Nucleus accumbens (tissue), 56 donors: ENCODE measurements at places on chromosomes 6 and 20.

GRCh38 chr6:7246401-7247178 is 66.4 kb downstream of the SSR1 start:
- no peak for DNase-seq

- no peak for DNase-seq
Measured at GRCh38 chr6:146111881-146112450, 83.1 kb downstream of the GRM1 start.

GRCh38 chr6:124517339-124517738 is 444.9 kb upstream of the RNF217 start:
- DNase-seq, result no peak

DNA sequence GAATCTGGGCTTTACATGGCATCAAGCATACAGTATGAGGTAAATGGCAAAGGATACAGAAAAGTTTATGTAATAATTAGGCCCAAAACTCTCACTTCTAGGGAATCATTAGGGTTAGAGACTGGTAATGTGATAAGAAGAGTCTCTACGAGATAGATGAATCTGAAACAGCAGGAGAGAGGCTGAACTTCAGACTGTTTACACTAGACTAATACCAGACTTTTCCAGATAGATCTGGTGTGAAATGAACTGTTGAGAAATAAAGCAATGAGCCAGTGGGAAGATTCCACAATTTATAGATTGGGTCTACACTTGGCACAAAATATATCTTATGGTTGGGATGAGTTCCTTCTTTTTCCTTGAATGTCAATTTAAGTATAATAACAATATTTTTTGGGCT is 134.3 kb downstream of the MAN1A1 start:
- no peak for DNase-seq

DNA sequence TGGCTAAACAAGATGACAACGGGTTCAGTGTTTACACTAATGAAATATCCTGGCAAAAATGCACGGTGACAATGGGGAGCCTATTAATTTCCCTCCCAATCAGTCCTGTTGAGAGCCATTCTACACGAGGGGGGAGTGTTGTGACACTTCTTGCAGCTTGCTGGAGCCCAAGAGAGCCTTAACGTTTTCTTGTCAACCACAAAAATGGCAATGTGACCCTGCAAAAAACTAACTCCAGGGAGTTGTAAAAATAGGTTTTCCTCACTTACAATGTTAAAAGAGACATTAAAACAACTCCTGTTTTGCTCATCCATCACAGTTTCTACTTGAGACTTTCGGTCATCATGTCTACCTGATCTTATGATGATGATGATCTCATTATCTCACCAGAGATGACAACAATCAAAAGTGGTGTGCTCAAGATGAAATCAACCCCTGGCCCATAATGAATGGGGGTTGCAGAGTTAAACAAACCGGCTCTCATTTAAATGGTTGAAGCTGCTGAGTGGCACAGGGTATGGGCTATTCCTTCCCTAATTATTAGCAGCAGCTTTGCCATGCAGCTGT is 57.9 kb downstream of the GJA10 start:
- DNase-seq, result no peak

GRCh38 chr6:116287689-116288282 is 8.1 kb upstream of the TSPYL1 start:
- no peak for DNase-seq

DNA sequence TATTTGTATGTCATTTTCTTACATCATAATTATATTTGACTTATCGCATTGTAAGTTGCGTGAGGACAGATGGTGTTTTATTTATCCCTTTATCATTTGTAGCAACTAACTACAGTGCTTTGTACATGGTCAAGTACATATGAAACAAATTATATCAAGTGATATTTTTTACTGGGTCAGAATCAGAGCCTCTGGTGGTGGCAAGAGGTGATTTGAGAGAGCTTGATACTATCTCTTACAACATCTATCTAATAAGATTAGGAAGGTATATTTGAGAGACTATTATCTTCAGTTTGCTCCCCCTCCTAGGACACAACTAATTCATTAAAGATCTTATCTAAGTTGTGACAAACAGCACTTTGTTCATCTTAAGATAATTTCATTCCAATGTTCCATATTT is 47.7 kb downstream of the BCKDHB start:
- no peak for DNase-seq

GRCh38 chr6:144202879-144203468 is 52.7 kb downstream of the STX11 start:
- no peak for DNase-seq

GRCh38 chr20:60570481-60571277 is 612.5 kb downstream of the CDH26 start:
- DNase-seq, result no peak

DNA sequence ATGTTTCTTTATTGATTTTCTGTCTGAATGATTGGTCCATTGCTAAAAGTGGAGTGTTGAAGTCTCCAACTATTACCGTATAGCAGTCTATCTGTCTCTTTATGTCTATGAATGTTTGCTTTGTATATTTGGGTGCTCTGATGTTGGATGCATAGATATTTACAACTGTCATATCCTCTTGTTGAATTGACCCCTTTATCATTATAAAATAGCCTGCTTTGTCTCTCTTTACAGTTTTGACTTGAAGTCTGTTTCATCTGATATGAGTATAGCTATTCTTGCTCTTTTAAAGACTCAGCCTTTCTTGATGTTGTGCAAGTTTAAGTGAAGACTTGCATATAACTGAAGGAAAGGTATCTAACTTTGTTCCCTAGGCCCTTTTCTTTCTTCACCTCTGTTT is 173.8 kb upstream of the RAB32 start:
- DNase-seq, result no peak

DNA sequence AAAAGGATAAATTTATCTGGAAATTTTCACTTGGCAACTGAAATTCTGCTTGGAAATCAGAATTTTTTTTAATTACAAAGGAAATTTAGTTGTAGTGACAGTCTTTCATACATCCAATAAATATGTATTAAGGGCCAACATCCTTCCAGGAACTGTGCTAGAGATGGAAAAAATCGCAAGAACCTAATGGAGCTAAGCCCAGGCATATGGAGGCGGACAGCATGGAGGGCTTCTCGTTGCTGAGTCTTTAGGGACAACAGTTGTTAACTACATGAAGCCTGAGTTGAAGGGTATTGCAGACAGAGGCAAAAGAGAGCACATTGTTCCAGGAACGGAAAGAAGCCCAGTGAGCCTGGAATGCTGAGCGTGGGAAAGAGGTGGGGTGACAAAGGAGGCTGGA is 208.9 kb downstream of the IBTK start:
- no peak for DNase-seq

DNA sequence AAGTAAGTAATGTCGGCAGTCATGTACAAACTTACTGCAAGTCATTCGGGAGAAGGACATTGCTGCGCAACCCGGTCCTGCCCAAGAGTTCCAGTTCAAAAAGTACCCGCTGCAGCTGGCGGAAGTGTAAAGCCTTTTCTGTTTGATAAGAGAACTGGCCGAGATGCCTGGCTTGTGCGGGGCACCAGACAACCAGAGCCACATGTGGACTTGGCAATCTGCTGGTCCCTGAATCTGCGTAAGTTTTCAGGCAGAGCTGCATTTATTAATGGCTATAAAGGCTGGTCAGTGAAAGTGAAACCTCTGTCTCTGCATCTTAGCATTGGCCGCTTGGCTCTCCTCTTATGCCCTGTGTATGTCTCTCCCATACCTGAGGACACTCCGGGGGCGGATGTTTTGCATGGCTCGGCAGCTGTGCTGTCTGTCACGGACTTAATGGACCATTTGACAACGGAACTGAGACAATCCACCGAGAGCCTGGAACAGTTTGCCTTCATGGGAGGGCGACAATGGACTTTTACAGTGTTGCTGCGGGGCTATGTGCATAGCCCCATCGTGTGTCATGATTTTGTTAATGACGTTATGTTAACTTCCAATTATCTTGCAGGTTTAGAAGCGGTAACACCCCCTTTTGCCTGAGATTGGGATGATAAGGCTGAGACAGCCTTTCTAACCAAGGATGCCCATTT is 19.8 kb upstream of the RGS17 start:
- DNase-seq, result no peak

DNA sequence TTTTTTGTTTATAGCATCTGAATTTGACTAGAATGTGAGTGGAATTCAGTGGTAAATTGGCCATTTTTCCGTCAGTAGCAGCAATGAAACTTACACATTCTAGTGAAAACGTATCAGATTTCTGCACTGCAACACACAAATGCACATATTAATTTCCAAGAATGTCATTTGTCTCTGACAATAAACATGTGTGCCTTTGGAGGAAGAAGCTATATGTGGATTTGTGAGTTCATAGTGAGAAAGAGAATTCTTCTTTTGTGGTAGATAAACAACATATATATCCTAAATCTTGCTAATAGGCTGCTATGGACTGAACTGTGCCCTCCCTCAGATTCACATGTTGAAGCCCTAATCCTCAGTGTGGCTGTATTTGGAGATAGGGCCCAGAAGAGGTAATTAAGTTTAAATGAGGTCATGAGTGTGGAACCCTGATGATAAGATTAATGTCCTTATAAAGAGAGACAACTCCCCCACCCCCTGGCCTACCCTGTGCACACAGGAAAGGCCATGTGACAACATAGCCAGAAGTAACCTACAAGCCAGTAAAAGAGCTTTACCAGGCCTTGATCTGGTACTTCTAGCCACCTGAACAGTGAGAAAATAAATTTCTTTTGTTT is 200.2 kb upstream of the EYA4 start:
- no peak for DNase-seq
